ENCODE measurements at places on chromosomes 1 and 21. TPM values are rescaled to one million over a fixed set of nuclear protein-coding genes. Genes with fewer than 3 reads are reported as not detected.

The ARHGAP30 gene
- total RNA-seq, result 4.6 TPM

The SSR2 gene
- 355 TPM for total RNA-seq

The F13B gene
- total RNA-seq, result not detected

The FCMR gene
- total RNA-seq, result not detected

The FAM3B gene
- total RNA-seq, result 0.72 TPM
